NCI-H774 (cell line): ENCODE measurements at places on chromosomes 1 and 21.
A peak's percentile ranks its signal among the peaks of the same experiment; 100 is the strongest.

DNA sequence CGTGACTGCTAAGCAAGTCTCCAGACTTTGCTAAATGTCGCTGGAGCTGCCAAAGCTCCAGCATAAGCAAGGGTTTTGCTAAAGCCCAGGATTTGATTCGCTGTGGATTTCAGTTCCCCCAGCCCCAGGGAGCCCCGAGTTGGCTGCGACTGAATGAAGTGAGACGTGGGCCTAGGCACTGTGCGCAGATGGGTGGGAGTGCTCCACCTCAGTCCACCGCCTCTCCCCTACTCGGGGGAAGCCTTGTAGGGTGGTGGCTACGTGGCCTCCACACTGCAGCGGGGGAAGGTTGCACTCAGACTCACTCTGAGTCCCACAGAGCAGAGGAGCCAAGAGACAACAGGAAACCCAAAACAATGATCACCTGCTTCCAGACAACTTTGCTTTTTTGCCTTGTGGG is 397.8 kb upstream of the VAMP3 start:
- no peak for DNase-seq

DNA sequence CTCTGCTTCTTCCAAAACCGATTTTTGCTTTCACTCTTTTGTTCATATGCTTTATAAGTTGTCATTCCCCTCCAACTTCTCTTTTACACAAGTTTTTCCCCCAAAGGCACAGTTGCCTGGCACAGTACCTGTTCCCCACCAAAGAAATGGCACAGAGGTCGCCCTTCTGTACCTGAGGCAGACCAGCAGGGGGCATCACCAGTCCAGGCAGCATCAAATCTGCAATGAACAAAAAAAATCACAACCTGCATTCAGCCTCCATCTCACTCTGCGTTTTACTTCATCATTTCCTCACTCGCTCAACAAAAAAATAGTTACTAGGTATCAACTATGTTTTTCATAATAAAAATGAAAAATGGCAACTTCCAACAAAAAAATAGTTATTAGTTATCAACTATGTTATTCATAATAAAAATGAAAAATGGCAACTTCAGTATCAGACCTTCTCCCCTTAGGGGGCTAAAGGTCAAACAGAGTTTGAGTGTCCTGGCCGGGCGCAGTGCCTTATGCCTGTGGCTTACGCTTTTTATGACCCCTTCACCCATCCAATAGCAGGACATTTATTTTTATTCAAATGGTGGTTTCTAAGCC is 4.1 kb downstream of the EIF2D start:
- peak; percentile 16 for DNase-seq

DNA sequence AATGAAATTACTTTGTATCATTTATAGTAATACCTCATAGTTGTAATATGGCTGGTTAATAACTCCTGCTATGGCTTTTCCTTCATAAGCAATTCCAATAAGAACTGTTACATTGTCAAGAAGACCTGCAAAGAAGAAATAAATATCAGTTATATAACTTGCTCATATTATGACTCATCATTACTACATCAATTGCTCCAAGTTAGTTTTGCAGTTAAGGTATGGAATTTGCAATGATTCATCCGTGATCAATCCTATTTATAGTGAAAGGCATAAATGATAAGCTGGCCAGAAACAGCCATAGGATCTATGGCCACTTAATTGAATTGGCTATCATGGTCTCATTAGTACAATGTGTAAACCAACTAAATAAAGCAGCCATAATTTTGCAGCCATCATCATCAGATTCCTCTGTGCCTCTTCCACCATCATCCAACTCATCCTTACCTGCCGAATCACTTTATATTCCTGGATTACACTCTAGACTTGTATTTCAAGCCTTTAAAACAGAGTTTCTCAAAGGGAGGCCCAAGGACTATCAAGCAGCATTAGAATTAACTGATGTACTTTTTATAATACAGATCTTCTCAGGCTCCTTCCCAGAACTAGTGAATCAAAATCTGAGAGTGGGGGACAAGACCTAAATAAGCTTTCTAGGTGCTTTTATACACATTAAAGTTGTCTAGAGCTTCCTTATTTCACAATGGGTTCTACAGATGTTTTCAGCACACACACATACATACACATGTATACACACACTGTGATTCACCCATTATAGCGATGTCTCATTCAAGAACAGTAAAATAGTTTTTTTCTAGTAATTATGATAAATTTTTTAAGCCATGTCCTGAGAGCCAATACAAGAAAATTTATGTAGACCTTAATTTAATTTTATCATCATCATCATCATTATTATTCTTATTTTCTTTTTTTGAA is 21.2 kb upstream of the EPRS1 start:
- no peak for DNase-seq

DNA sequence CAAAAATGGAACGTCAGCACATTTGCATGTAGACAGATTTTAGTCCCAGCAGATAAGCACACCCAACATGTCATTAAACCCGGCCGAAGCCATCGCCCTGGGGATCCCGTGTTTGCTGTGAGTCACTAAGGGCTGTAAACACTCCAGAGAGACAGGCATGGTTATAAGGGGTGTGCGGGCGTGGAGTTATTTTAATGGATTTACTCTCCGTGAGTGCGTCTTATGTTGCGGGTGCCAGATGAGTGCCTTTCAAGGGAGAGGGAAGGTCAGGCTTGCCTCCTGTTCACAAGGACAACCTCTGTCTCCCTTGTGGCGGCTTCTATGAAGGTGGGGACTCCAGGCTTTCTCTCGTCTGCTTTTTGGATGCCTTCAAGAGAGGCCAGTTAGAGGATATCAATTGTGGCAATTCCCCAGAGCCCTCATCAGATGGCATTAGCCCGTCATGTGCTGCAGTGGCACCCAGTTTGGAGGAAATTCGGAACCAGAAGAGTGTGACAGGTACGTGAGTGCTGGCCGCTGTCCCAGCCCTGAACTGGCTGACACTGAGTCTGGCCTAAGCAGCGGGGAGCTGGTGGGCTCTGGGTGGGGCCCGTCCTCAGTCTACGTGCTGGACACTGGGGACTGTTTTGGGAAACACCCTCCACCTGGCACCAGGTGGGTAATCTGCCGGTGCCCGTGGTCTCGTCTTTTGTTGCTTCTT is 223.8 kb upstream of the TMEM51 start:
- no peak for DNase-seq

GRCh38 chr1:3056641-3057040 is 12.4 kb upstream of the PRDM16 start:
- DNase-seq, result no peak

GRCh38 chr1:225427235-225428067 is at the start of gene LBR:
LBR (minus strand) TSS chr1:225428038; CDS start chr1:225424075, 3,963 bp downstream.
- DNase-seq, result no peak

DNA sequence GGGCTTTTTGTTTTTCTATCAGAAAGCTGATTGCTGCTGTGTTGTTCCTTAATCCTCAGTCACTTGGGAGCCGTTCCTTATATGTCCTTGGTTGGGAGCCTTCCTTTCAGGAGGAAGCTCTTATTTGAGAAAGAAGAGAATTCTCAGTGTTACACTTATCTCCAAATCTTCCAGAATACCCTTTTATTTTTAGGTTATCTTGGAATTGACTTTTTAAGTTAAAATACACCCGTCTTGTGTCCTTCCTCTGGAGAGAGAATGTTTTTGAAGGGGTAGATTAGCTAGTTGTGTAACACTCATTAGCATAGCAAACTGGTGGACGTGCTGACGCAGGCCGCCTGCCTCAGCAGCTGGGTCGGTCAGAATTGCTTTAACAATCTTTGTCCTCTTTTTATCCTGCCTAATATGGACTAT is 42.1 kb downstream of the LRRC8B start:
- no peak for DNase-seq

DNA sequence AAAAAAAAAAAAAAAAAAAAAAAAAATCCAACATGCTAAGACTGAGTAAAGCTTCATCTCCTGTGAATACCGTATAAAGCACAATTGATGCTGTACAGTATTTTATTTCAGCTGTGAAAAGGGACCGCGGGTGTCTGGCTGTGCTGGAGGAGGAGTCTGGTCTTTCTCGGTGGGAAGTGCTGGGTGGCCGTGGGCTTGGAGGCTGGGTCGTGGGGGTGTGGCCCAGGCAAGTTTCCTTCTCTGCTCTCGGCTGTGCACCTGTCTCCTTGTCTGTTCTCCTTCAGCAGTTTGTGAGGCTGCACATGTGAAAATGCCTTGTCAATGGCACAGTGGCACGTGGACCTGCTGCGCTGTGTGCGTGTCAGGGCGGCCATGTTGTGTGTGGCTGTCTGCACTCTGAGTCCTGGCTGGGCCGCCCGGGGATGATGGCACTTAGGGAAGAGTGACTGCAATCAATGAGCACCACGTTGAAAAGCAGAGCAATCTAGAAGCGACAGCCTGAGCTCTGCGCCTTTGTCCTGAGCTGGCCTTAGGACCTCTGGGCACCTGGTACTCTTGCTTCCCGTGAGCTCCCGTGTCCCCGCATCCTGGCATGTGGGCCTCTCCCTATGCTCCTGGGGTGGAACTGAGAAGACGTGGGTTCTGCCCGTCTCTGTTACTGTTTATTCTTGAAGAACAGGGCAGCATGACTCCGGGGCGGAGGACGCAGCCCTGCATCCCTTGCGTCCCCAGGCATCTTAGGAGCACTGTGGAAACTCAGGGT is 14.5 kb downstream of the AGPAT3 start:
- no peak for DNase-seq

- peak; percentile 48 for DNase-seq
Observed at GRCh38 chr21:36926989-36927718, 39.3 kb downstream of the HLCS start.

DNA sequence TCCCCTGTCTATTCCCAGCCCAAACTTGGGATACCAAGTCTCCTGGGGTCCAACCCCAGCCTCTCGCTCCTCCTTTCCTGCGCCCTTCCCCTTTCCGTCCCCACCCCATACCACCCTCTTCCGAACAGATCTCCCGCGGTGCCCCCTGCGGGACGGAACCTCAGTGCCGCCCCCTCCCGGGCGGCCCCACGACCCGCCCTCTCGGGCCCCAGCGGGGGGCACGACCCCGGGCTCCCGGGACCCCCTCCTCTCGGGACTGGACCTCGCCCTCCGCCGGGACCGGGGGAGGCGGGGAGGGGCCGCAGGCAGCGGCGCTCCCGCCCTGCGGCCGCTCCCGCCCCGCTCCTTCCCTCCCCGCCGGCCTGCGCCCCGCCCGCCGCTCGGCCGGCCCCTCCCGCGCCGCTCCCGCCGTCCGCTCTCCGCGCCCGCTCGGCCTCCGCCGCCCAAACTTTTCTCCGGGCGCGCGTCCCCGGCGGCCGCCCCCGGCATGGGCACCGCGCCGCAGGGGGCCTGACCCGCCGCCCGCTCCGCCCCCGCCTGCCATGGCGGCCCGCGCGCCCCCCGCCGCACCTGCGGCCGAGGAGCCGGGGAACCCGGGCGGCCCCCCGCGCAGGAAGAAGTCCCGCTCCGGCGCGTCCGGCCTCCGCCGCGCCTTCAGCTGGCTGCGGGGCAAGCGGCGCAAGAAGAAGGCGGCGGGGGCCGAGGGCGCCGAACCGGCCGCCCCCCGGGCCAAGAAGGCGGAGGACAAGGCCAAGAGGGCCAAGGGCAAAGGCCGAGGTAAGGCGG is 39.0 kb upstream of the SYNC start:
- DNase-seq, result peak; percentile 65

DNA sequence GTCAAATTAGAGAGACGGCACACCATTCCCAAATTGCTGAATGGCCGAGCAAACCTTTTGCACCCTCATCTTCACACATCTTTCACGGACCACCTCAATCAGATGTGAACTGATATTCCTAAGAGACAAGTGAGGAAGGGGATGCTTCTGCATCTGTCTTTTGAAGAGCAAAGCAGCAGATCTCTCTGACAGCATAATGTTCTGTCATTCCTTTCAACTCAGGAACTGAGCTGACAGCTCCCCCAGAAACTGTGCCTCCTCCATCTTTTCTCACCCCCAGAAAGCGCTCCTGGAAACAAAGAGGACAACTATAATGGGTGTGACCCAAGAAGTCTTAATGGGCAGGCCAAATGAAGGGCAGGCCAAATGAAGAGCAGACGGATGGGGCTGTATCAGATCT is 256.4 kb downstream of the C1orf94 start:
- no peak for DNase-seq

- no peak for DNase-seq
Observed at GRCh38 chr1:160811147-160811546, 15.2 kb downstream of the LY9 start.

DNA sequence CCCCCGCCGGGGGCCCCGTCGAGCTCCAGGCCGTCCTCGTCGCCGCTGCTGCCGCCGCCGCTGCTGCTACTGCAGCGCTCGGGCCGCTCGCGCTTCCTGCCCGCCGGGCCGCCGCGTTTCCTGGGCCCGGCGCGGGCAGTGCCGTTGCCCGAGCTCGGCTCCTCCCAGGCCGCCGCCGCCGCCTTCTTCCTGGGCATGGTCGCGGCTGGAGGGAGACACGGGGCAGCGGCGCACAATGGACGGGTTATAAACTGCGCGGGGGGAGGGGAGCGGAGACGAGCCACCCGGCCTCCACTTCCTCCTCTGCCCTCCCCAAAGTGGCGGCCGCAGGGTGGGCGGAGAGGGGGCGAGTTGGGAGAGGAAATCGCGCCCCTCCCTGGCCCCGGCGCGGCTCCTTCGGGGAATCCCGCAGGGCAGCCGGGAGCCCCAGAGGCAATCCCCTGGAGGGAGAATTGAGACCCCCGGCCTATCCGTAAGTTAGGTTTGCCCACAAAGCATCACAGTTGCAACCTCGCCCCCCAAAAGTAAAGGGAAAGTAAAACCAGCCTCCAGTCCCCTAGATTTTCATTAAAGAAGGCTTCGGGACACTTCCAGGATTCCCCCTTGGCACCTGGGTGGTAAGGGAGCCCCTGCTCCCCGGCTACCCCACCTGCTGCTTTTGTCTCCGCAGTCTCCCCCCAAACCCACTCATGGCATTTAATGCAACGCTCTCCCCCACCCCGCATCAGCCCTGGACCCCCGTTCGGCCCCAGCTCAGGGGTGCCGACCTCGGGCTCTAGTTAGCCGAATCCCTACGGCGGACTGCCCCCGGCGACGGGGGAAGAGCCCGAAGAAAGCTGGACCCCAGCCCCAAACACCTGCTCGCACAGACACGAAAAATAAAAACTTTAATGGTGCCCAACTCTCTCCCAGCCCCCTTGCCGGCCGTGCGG is 893 bp downstream of the RCC2 start:
- peak; percentile 5 for DNase-seq

GRCh38 chr1:27142464-27142863 is 12.5 kb downstream of the SLC9A1 start:
- DNase-seq, result no peak

- no peak for DNase-seq
Observed at GRCh38 chr1:7327849-7328248, 443.2 kb upstream of the VAMP3 start.

GRCh38 chr1:1985375-1986050 is 18.1 kb downstream of the CFAP74 start:
- DNase-seq, result no peak

- no peak for DNase-seq
Observed at GRCh38 chr1:46595127-46595526, 8.9 kb downstream of the MKNK1 start.

- no peak for DNase-seq
Observed at GRCh38 chr1:78318011-78318410, 172.8 kb upstream of the PTGFR start.
